ENCODE measurements at places on chromosomes 11 and 22.
A peak's percentile ranks its signal among the peaks of the same experiment; 100 is the strongest.

- no peak for DNase-seq
Observed at GRCh38 chr11:96621161-96621560, 231.3 kb downstream of the JRKL start.

GRCh38 chr11:81959341-81959740 lies 774.3 kb downstream of the FAM181B start:
- DNase-seq, result no peak

DNA sequence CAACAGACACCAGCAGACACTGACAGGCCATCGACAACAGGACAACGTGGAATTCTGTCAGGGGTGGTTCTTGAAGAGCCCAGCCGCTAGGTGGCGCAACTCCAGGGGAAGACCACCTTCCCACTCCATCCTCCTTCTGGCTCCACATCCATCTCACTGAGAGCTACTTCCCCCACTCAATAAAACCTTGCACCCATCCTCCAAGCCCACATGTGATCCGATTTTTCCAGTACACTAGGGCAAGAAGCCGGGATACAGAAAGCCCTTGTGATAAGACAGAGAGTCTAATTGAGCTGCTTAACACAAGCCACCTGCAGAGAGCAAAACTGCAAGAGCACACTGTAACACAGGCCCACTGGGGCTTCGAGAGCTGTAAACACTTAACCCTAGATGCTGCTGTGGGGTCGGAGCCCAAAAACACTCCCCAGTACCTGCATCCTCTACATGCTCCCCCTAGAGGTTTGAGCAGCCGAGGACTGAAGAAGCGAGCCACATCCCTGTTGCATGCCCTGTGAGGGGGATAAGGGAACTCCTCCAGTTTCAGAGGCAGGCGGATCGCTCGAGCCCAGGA lies 11.5 kb upstream of the RAB39A start:
- DNase-seq, result peak; percentile 63

- no peak for DNase-seq
Observed at GRCh38 chr22:29443452-29443851, 5.1 kb downstream of the RFPL1 start.

GRCh38 chr22:28106617-28107016 lies 187.6 kb upstream of the PITPNB start:
- no peak for DNase-seq

DNA sequence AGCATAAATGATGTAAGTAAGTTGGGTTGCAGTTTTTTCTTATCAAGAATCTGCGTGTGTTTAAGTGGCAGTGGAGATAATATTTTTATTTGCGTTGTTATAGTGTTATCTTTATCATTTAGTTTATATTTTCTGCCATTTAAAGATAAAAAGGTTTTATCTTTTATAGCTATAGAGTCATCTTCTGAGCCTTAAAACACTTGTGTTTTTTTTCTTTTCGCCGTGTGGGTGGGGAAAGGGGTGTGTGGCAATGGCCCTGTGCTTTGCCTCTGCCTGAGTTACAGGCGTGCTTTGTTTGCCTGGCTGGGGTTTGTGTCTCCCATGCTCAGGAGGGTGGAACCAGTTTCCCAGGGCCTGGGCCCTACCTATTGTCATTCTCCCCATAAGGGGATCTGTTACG lies 16.2 kb downstream of the ARHGEF12 start:
- no peak for DNase-seq

DNA sequence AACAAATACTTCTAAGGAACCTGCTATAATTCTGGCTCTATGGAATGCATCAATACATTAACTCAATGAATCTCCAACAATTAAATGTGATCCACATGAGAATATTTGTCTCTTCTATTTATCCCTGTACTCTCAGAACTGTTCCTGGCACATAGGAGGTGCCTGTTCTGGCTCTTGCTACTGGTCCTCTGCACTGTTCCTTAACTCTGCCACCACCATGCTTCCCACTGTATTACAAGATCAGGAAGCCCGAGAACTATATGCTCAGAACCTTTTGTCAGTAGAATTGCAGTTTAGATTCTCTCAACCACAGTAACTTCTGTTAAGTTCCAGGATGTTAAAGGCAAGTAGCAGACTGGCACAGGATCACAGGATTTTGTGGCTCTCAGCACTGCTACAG lies 376.3 kb upstream of the CCDC90B start:
- DNase-seq, result no peak

DNA sequence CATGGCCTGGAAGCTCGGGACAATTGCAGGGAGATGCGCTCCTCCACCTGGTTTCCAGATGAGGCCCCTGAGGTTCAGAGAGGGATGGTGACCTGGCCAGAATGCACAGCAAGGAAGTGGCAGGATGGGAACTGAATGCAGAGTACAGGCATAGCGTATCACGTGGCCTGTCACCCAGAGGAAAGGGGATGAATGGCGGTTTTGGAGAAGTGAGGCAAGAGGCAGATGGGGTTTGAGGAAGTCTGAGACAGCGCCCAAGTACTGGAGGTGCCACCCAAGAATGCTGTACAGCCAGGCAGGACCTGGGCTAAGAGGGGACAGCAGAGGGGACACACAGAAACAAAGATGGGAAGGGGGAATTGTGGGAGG lies 4.9 kb downstream of the RAB3IL1 start:
- DNase-seq, result no peak

DNA sequence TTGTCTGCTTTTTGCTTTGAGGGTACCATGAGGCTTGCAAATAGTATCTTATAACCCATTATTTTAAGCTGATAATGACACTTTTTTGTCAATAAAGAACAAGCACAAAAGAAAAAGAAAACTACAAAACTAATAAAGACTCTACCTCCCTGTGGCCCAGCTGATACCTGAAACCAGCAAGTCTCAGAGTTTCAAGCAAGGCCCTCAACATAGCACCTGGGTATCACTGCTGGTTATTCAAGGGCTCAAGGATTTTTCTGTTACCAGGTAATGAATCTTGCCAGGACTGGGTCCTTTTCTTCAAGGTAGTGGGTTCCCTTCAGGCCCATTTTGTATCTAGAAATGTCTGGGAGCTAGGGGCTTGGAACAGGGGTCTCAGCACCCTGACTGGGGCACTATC lies 281.6 kb upstream of the C11orf87 start:
- DNase-seq, result no peak

DNA sequence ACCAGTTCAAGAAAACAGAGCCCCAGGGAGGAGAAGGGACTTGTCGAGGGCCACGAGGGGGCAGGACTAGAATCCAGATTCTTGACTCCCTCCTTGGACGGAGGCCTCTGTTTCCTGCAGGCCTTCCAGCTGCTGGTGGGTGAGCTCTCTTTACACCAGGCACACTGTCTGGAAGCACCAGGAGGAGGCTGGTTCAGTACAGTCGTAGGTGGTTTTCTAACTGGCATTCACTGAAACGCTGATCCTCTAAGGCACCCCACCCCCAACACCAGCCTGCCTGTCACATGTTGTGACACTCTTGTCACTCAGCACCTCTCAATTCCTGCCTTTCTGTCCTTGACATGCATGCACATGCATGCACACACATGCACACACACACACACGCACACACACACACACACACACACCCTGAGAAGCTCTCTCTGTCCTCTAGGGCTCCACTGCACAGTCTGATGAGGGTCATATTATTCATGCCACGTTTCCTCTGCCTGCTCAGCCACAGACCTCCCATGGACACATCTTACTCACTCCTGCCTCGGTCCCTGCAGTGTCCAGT lies 751 bp downstream of the MS4A10 start:
- DNase-seq, result no peak

DNA sequence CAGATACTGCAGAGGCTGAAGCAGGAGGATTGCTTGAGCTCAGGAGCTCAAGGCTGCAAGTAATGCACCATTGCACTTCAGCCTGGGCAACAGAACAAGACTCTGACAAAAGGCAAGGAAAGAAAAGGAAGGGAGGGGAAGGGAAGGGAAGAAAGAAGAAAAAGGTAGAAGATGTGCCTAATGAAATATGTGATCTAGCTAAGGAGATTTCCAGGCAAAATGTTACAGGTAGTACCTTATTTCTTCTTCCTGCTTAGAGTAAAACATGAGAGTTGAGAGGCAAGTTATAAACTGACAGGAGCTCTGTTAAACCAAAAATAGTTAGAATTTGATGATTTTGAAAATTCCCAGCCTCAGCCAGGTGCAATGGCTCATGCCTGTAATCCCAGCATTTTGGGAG lies 4.7 kb upstream of the PELI3 start:
- DNase-seq, result no peak

- no peak for DNase-seq
Observed at GRCh38 chr11:20192151-20192550, 31.9 kb upstream of the DBX1 start.

DNA sequence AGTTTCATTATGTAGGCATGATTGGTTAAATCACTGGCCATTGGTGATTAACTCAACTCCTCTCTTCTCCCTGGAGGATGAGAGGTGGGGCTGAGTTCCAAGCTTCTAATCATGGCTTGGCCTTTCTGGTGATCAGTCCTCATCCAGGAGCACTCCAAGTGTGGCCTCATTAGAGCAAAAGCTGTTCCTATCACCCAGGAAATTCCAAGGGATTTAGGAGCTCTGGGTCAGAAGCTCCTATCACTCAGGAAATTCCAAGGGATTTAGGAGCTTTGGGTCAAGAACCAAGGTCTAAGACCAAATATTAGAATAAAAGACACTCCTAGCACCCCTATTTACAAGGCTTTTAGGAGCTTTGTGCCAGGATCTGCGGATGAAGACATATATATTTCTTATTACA lies 168.0 kb upstream of the BDNF start:
- DNase-seq, result no peak

- DNase-seq, result no peak
Observed at GRCh38 chr11:70592641-70593165, 194.4 kb downstream of the CTTN start.

GRCh38 chr11:27148506-27148905 lies 107.9 kb downstream of the BBOX1 start:
- no peak for DNase-seq

- no peak for DNase-seq
Observed at GRCh38 chr11:70220136-70220535, 17.0 kb downstream of the FADD start.

- no peak for DNase-seq
Observed at GRCh38 chr11:82859750-82860149, 40.5 kb downstream of the PRCP start.

DNA sequence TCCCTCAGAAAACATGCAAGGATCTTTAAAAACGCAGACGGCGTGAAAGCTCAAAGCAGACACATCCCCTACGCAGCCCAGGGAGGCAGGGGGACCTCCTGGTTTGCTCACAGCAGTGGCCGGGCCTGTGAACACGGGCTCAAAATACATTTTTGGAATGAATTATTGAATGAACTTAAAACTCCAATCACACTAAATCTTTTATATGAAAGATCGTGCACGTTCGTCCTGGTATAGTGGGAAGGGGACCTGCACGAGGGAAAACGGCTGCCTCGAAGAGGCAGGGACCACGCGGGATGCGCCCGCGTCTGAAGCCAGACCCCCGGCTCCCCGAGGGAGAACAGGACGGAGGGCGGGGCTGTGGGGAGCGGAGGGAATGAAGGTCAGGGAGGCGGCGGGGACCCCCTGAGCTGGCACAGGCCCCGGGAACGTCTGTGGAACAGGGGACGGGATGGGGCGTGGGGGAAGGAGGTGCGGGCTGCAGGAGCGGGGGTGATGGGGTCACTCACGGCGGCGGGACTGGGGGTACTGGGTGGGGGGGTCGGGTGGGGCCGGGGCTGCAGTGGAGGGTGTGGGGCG lies 1.3 kb upstream of the PANX2 start:
- DNase-seq, result no peak

- DNase-seq, result no peak
Observed at GRCh38 chr11:2301631-2302305, at the start of the genes C11orf21 and TSPAN32. TSS of gene C11orf21 (minus strand) at chr11:2301918. CDS start at chr11:2301808, 110 bp downstream. TSS of gene TSPAN32 (plus strand) at chr11:2302013. CDS start at chr11:2302150, 137 bp downstream.

DNA sequence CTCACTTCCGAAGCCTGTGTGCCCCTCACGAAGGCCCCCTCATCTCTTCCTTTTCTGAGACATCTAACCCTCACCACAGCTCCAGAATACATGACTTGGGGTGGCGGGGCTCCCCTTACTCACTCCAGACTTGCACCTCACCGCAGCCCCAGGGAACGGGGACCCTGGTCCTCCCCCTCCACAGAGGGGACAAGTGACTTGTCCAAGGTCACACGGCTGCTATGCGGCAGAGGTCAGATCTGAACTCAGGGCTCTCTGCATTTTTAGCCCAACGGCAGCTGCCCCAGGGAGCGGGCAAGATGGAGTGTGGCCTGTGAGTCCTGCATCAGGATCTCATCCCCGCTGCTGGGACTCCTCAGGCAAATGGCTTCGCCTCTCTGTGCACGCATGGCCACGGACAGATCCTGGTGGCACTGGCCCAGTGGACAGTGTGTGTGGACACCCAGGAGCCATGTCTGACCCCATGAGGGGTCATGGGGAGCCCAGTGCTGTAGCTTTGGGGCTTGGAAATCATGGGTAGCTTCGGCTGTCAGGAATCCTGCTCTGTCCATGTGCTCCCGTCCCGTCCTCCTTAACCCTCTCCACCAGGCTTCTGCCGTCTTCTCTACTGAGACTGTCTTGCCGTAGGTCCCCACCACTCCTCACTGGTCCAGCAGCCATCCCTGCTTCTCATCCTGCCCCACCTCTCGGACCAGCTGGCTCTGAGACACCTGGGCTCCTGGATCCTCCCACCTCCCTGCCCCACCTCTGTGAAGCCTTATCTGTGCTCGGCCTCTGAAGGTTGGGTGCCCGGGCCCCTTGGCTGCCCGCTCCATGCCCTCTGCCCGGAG lies 48.0 kb upstream of the CARS1 start:
- DNase-seq, result no peak

DNA sequence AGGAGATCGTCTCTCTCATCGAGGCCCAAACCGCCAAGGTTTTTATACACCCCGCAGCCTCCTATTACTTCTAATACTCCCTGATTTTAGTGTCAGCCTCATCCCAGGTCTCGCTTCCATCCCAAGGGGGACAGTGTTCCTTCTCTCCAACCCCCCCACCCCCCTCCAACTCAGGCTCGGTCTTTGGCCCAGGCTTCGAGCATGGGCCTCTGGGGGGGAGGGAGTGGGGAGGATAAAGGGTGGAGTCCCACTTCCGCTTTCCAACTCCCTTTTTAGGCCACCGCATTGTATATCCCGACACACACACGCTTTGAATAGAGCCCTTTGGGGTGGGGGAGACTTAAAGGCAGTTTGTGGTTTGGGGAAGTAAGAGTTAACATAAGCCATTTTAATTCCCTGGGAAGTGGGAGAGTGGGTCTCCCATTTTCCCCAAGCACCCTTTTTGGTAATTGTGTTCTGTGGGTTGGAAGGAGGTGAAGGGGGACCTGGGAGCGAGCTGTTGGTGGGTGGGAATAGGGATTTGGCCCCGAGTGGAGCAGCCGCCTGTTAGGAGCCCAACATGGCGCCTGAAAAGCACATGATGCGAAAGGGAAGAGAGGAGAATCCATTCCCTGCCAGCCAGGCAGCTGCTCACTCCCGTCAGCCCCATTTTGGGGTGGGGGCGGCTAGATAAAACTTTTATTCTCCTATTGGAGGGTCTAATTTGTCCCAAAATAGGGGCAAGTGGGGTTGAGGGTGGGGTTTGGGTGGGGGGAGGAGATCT lies 844 bp downstream of the PCF11 start:
- peak; percentile 31 for DNase-seq

DNA sequence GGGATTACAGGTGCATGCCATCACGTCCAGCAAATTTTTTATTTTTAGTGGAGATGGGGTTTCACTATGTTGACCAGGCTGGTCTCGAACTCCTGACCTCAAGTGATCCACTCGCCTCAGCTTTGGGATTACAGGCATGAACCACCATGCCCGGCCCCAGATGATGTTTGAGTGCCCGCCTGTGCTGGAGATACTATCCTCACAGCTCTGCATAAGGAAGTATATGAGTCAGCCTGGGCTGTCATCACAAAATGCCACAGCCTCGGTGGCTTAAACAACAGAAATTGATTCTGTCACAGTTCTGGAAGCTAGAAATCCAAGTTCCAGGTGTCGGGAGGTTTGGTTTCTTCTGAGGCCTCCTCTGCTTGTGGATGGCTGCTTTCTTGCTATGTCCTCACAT lies 119.3 kb downstream of the OSBP2 start:
- DNase-seq, result no peak
